8988T (cell line): ENCODE measurements at places on chromosomes 1 and 21.
A peak's percentile ranks its signal among the peaks of the same experiment; 100 is the strongest.

- no peak for DNase-seq
These were observed 47.3 kb downstream of the SELENOF start for GRCh38 chr1:86866665-86867064.

DNA sequence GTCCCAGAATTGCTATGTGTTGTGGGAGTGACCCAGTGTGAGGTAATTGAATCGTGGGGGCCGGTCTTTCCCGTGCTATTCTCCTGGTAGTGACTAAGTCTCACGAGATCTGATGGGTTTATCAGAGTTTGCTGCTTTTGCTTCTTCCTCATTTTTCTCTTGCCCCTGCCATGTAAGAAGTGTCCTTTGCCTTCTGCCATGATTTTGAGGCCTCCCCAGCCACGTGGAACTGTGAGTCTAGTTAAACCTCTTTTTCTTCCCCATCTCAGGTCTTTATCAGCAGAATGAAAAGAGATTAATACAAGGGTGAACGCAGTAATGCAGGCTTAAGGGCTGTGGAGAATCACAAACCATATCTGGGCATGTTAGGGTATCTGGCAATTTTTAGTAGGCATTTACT is 624.0 kb downstream of the USP25 start:
- DNase-seq: no peak

DNA sequence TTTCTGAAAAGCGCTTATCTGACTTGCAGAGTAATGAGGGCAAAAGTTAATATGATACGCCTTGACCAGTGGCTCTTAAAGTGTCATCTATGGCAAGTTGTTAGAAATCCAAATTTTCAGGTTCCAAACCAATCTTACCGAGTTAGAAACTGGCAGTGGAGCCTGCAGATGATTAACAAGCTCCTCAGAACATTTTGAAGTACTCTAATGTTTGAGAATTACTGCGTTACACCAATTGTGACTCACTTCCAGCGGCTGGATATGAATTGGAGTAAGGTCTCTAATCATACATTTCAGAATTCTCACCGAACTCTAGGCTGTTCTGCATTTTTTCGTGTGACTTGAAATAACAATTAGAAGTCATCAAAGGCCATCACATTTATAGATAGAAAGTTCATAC is 73.5 kb upstream of the TMPRSS15 start:
- no peak for DNase-seq

DNA sequence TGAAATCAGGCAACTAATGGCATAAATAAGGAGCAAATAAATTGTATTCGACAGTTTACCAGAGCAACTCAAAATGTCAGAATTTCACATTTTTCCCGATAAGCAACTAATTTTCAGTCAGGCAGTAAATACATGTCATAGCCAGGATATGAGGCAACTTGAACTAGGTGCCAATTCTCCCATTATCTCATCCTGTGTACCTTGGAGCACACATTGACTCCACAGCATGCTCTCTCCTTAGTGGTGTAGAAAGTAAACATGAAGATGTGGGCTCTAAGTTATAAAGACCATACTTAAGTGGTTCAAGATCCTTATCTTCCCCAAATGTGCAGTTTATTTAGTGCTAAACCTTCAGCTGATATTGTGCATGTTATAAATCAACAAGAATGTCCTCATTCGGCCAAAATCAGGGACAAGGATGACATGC is 197.8 kb downstream of the VAV3 start:
- DNase-seq: no peak

DNA sequence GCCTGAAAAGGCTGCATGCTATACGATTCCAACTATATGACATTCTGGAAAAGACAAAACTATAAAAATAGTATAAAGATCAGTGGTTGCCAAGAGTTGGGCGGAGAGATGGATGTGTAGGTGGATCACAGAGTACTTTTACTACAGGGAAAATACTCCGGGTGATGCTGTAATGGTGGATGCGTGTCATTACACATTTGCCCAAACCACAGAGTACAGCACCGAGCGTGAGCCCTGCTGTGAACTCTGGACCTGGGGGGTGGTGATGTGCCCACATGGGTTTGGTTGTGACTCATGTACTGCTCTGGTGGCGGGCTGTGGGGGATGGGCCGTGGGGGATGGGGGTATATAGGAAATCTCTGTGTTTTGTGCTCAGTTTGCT is 162.7 kb upstream of the COL6A1 start:
- DNase-seq: no peak

- peak; percentile 34 for DNase-seq
These were observed 32.1 kb downstream of the HSD17B7 start for GRCh38 chr1:162822391-162823200.

DNA sequence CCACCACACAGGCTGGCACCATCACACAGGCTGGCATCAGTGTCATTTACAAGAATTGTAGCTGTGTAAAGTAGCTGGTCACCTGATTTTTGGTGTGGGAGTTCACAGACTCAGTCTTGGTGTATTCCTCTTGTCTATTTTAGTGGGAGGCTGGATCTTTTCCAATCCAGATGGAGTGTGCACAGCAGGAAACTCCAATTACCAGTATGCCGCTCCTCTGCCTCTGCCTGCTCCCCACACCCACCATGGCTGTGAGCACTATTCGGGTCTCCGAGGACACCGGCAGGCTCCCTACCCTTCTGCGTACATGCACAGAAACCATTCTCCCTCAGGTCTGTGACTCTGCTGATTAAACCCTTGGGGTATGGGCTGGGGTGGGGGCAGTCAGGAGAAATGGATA is 24.2 kb downstream of the TBX19 start:
- no peak for DNase-seq

DNA sequence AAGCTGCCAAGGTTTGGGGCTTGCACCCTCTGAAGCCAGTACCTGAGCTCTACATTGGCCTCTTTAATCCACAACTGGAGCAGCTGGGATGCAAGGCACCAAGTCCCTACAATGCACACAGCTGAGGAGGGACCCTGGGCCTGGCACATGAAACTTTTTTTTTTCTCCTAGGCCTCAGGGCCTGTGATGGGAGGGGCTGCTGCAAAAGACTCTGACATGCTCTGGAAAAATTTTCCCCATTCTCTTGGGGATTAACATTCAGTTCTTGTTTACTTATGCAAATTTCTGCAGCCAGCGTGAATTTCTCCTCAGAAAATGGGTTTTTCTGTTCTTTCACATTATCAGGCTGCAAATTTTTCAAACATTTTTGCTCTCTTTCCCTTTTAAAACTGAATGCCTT is 1072.2 kb downstream of the BRINP3 start:
- no peak for DNase-seq

DNA sequence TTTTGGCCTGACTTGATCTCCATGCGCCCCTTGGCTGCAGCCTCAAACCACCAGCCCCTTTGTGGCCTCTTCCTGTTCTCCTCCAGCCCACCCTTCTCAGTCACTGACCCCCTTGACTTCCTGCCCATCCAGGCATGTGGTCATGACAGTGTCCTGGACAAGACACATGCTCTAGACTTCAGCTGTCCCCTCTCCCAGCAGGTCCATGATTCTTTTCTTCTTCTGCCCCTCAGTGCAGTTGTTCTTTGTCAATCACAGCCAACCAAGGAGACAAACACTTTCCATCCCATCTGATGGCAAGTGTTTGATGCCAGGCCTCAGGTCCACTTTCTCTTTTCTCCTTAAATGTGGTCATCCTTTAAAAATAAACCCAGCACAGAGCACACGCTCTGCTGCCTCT is 49.7 kb downstream of the SYT6 start:
- no peak for DNase-seq

DNA sequence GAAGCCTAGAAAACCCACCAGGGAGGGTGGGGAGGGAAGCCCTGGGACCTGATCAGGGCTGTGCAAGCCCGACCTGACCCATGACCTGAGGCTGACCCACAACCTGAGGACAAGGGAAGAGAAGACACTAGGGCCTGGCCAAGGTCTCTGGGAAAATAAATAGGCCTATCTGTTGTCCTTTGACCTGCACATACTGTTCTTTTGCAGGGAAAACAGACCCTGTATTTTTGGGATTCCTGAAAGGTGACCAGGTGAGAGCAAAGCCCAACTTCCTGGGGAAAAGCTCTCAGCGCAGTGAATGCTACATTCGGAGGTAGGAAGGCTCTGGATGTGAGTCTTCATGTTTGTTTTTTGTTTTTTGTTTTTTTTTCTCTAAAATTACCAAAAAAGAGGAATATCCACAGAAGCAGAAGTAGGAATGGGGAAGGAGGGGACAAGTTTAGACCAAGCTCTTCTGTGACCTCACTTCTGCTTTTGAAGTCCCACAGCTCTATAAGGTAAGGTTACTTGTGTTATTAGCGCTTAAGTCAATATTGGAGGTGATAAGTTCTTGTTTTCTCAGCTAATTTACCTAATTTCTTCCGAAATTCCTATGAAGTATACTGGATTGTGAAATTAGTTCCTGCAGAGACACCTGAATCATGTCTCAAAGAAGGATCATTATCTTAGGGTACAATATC is 26.2 kb upstream of the LYST start:
- DNase-seq: no peak

- no peak for DNase-seq
These were observed 45.7 kb upstream of the TLR5 start for GRCh38 chr1:223188618-223189356.

DNA sequence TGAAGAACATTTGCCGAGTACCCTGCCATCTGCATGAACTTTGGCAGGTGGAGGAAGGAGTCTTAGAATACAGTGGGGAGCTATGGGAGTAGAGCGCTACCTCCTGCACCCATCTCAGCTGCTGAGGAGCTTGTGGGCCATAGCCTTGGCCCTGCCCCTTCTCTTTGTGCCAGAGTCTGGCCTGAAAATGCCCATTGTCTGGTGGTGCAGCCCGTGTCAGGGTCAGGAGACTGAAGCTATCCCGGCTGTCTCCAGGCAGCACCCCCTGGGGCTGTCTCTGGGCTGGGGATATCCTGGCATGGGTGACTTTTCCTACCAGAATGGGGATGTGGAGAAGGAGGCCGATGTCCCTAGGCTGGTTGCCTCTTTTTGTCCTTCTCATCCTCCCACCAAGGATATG is 7.3 kb downstream of the IPO13 start:
- no peak for DNase-seq

- DNase-seq: no peak
These were observed 7.5 kb upstream of the YBX1 start for GRCh38 chr1:42674682-42675081.

GRCh38 chr1:27816921-27817630 is 13.5 kb upstream of the PPP1R8 start:
- DNase-seq: no peak

DNA sequence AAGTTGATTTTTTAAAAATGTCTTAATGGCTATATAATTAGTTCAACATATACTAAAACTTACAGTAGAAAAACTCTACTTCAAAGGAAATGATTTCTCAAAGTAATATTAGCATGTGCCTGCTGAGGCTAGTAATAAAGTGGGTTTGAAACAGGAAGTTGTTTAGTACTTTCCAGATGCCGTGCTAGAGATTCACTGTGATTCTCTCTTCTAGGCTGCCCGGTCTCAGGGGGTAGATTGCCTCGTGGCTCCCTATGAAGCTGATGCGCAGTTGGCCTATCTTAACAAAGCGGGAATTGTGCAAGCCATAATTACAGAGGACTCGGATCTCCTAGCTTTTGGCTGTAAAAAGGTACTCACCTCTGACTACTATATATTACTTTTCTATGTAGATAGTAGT is 9.1 kb downstream of the EXO1 start:
- no peak for DNase-seq

DNA sequence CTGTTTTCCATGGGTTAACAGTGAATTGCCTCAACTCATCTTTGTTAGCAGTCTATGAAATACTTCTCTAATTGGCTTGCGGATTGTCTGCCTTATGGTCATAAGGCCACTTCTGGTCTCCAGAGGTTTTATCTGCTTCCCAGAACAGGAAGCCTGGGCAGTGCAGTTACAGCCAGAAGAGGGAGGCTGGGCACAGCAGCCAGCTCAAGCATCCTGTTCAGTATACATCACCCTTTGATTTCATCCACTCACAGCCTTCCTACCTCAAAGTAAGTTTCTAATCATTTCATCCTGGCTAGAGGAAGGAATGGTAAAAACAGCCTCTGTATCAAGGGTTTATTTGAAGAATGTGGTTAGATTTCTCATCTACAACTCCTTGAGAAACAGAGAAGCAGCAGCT is 311.5 kb upstream of the DEPDC1 start:
- DNase-seq: no peak

- no peak for DNase-seq
These were observed 10.7 kb downstream of the LEPR start for GRCh38 chr1:65431111-65431705.

DNA sequence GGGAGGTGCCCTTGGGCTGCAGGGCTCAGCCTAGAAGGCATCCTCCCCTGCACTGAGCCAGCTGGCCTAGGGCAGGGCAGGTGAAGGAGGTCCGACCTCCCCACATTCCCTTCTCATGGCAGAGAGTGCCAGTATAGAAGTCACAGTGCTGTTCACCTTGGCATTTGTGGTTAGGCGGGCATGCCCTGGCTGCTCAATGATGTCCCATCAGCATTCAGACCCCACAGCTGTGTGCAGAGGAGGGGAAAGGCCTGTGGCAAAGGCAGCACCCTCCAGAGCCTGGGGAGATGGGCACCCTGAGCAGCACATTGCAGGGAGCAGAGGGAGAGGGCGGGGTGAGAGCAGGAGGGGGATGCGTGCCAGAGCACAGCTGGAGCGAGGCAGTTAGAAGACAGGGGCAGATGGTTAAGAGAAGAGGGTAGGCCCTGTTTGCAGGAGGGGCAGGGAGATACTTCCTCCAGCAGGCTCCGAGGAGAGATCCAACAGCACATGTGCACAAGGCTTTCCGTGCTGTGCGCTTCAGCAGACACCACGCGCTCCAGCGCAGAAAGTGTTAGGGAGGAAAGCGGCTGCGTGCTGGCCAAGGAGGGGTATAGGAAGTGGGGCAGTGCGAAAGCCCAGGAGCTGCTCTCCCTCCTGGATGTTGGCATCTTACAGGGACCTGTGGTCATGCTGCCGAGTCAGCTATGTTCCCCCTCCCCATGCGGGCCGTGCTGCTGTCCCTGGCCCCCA is 43.7 kb upstream of the COL6A1 start:
- DNase-seq: peak; percentile 8

DNA sequence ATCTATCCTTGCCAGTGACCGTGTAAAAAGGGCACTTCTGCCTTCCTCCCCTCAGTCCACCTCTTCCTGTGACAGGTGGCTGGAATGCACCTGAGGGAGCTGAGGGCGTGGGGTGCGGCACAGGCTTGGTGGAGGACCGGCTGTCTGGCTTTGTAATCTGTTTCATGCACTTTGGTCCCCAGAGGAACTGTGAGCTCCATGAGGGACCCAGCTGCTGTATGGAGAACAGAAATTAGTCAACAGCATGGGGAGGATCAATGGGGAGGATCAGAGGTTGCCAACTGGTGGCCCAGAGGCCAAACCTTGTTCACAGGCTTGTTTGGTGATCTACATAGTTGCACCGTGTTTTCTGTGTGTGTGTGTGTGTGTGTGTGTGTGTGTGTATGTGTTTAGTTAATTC is 19.0 kb upstream of the LUZP1 start:
- DNase-seq: no peak
